CD4-positive, alpha-beta T cell treated with Interleukin-1 beta for 1 hour (primary cell): ENCODE measurements at places on chromosomes 6 and 20.
A peak's percentile ranks its signal among the peaks of the same experiment; 100 is the strongest.

GRCh38 chr6:118501765-118502164 lies 46.3 kb upstream of the PLN start:
- DNase-seq: no peak

DNA sequence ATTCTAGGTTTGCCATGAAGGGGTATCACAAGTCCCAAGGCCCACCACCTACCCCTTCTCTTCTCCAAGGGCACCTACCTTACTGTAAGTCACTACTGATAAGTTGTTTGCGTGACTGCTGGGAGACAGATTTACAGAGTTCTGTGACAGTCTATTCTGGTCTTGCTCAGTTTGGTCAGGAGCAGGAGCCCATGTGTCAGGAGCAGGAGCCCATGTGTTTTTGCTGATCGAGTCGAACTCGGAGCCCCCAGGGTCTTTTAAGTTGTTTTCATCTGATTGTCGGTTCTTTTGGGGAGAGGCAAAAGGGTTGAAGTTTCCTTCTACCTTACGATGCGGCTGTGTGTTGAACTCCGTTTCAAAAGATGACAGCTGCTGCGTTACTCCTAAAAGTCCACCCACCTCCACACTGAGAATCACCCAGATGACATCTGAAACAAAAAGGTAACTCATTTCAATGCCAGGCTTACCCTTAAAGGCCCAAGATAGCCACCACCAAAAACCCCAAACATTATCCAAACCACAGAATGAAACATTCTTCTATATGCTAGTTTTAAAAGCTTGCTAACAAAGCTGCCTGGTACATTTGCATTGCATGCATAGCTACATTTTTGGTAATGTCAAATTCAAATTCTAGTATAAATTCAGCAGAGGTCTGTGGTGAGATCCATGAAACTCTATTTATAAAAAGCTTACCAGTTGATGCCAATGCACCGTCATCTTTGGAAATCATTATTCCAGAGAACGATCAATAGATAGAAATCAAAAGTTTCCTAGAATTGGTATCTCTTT lies 50.5 kb upstream of the SPDEF start:
- DNase-seq: no peak

- no peak for DNase-seq
Observed at GRCh38 chr6:7777074-7777473, 51.2 kb downstream of the BMP6 start.

- DNase-seq: no peak
Observed at GRCh38 chr6:117550618-117551242, 51.6 kb downstream of the GOPC start.

DNA sequence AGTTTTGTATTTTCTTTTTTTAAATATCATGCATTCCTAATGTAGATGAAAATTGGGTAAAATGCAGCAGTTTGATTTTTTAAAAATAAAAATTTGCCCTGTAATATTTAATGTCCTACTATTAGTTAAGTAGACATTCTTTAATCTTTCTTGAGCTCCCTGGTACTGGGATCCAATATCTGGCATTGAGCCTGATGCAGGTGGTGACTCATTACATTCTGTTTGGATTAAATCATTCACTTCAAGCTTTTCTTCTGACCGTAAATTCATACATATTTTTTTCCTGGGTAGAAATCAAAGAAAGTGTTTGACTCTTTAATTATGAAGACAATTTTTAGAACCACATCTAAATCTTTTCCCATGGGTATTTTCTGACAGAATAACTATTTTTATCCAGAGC lies 768.8 kb upstream of the SLC35B3 start:
- no peak for DNase-seq

DNA sequence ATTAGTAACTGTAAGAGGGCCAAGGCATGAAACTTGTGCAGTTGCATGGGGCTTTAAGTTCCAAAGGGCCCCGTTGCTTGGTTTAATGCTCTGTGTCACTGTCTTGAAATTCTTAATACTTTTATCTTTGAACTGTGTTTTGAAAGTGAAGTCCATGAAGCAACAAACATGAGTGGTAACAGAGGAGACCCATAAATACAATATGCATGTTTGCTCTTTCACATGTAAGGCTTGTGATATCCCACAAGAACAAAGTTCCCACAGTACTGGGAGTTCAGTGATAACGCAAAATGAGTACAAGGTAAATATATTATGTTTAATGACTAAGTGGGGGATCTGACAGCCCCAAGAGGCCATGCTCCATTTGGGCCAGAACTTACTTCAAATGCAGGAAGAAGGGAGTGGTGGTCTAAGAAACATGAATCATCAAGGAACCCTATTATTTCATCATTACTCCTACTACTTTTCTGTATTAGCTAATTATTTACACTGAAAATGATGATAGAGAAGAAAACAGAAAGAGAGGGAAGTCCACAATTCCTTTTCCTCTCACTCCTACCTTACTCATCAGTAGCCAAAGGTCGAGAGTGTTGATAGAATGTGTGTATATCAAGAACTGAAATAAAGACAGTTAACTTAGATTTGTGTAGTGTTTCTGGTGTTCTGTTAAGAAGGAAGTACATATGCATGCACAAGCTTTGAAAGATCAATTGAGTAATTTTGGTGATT lies 157.3 kb downstream of the PHF3 start:
- DNase-seq: no peak

DNA sequence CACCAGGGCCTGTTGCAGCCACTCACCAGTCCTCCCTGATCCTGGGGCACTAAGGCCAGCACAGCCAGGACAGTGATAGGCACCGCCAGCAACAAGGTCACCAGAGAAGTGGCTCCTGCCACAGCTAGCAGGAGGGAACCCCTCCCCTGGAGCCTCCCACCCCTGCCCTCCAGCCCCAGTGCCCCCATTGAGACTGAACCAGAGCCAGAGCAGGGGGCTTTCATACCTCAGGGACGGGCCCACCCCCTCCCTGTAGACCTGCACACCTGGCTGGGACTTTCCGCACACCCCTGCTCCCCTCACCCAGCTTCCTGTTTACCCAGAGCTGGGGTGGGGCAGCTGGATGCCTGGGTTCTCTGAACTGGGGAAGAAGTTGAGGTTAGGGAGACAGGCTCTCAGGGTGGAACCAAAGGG lies at the start of gene LTB:
Gene LTB, minus strand, starts transcription at position 195 of the 414 bp plus-strand sequence. Its CDS starts 7 bp downstream, at position 188.
- DNase-seq: peak; percentile 83

DNA sequence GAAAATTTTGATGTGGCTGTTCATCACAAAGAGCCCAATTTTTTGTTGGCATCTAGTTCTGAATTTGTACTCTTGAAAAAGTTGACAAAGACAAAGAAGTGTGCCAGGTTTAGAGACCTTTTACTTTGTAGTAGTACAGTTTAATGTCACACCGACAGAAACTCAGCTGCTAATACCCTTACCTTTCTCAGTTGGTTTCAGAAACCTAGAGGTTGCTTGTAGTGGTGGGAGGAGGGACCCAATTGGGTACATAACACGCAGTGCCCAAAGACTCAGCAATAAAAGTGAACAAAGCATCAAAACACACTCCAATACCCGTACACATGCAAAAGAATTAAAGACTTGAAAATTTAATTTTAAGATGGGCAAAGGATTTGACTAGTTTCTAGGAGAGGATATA lies 203.7 kb downstream of the CDKAL1 start:
- no peak for DNase-seq

DNA sequence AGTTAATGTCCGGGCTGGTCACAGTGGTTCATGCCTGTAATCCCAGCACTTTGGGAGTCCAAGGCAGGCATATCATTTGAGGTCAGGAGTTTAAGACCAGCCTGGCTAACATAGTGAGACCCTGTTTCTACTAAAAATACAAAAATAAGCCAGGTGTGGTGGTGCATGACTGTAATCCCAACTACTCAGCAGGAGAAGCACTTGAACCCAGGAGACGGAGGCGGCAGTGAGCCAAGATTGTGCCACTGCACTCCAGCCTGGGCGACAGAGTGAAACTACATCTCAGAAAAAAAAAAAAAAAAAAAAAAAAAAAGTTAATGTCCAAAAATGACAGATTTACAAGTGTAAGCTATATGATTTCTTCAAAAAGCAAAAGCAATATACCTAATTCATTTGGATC lies 124.9 kb downstream of the CCDC170 start:
- DNase-seq: no peak

- DNase-seq: no peak
Observed at GRCh38 chr6:113823916-113824315, 33.2 kb upstream of the MARCKS start.

DNA sequence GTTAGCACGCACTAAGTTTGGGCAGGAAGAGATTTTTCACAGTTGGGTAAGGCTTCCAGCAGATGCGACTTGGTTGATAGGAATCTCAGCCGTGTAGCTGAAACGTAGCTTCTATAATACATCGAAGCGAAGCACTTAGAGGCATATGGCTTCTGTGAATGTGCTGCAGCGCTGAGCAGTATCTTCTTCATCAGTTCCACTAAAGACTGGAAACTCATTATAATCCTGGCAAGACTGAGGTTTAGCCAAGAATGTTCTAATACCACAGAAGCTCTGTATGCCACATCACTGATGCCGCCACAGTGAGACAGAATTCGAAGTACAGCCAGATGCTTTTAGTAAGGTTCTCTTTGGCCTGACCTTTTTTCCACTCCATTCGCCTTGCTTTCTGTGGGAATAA lies 680.2 kb upstream of the AGPAT4 start:
- no peak for DNase-seq

DNA sequence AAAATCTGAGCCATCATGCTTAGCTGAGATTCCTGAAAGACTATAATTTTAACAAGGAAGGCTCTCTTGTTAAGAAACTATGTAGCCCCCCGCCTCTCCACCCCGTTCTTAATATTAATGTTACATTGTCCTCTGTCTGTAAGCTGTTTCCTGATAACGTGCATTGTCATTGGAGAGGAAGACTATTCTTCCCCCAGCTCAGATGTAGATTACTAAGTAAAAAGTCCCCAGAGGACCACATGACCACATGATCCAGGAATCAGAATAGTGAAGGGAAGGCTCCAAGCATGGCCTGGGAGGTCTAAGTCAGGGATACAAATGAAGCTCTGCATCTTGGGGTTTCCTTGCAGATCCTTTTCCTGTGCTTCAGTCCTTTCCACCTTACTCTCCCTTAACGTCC lies 106.4 kb downstream of the JARID2 start:
- no peak for DNase-seq

- DNase-seq: no peak
Observed at GRCh38 chr6:103017878-103018277, 1624.4 kb downstream of the GRIK2 start.

DNA sequence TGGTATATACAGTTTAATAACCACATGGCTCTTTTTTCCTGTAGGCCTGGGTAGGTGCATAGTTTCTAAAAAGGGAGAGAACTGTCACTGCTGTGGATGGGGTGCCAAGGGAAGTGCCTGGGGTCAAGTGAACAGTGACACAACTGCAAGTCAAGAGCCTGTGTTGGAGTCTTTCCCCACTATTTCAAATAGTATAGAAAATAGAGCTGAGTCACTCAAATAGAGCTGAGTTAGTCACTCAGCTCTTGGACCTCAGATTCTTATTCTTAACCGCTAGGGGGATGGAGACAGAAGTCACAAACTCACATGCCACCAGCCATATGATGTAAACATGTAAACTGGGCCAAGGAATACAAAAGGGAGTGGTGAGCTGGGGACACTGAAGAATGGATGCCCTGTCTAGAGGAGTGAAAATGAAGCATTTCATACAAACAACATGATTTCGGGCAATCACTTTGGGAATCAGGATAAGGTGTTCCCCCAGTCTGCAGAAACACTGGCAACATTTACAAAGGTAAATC lies 2.1 kb downstream of the NQO2 start:
- peak; percentile 48 for DNase-seq

GRCh38 chr20:23438661-23439060 lies 824 bp upstream of the CSTL1 start:
- DNase-seq: no peak

- no peak for DNase-seq
Observed at GRCh38 chr6:156348424-156348823, 428.8 kb upstream of the ARID1B start.

- no peak for DNase-seq
Observed at GRCh38 chr6:52130440-52130839, 43.0 kb upstream of the PKHD1 start.

DNA sequence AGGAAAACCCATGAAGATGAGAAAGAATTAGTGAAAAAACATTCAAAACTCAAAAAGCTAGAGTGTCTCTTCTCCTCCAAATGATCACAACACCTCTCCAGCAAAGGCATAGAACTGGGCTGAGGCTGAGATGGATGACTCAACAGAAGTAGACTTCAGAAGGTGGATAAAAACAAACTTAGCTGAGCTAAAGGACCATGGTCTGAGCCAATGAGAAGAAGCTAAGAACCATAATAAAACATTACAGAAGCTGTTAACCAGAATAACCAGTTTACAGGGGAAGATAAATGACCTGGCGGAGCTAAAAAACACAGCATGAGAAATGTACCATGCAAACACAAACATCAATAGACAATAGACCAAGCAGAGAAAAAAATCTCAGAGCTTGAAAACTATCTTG lies 904.1 kb upstream of the MANEA start:
- DNase-seq: no peak

- DNase-seq: no peak
Observed at GRCh38 chr20:47878601-47879027, 93.3 kb upstream of the SULF2 start.

- peak; percentile 51 for DNase-seq
Observed at GRCh38 chr6:53199156-53199555, 50.5 kb upstream of the GCM1 start.

DNA sequence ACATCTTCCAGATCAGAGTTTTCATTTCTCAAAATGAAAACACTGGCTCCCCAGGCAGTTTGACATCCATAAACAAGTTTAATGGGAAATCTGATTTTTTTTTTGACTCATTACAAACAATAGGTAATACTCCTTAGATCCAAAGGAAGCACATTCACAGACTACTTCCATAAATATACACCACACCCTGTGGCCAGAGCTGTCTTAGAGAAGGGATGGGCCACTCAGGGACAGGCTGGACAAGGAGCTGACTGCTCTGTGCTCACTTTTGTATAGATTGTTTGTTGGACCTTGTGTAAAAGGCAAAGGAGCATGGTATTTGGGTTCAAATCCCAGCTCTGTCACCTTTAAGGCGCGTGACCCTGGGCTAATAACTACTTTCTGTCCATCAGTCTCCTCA lies 12.8 kb upstream of the DDO start:
- DNase-seq: no peak

- DNase-seq: no peak
Observed at GRCh38 chr20:22339946-22340345, 244.4 kb downstream of the FOXA2 start.
